GM12892 (cell line): ENCODE measurements at places on chromosomes 11 and 22.

DNA sequence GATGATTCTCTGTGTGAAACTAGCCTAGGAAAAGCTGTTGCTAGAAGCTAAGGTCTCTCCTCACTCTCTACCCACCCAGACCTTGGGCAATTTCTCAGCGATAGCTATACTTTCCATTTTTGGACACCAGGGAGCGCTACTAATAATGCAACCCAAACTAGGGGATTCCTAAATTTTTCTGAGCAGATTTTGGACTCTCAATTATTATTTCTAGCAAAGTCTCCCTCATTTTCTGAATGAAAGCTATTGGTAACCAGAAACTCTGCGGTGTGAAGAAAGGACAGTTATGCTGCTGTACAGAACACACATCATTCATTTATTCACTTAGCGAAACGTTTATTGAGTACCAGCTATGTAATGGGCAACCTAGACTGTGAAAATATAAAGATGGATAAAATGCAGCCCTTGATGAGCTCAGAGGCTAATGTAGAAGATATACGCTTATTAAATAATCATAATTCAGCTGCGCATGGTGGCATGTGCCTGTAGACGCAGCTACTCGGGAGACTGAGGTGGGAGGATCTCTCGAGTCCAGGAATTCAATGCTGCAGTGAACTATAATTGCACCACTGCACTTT, 6.1 kb upstream of the STIM1 start:
- no peak for DNase-seq

DNA sequence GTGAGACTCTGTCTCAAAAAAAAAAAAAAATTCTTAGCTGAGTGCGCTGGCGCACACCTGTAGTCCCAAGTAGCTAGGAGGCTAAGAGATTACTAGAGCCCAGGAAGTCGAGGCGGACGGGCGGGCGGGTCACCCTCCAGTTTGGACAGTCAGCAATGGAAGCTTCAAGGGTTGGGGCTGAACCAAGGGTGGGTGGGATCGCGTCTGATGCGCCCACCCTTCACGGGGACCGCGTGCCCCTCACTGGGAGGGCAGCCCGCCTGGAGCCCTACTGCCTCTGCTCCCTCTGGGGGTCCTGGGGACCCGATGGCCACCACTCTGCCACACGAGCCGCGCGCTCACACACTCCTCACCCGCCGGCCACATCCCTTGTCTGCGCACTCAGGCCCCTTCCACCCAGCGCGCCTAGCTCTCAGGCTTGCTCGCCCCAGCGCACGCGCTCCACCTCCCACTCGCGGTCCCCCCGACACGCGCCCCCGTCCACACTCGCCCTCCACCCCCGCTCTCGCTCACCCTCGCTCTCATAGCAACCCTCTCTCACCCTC, 494 bp downstream of the CHID1 start:
- peak; percentile 62 for DNase-seq

DNA sequence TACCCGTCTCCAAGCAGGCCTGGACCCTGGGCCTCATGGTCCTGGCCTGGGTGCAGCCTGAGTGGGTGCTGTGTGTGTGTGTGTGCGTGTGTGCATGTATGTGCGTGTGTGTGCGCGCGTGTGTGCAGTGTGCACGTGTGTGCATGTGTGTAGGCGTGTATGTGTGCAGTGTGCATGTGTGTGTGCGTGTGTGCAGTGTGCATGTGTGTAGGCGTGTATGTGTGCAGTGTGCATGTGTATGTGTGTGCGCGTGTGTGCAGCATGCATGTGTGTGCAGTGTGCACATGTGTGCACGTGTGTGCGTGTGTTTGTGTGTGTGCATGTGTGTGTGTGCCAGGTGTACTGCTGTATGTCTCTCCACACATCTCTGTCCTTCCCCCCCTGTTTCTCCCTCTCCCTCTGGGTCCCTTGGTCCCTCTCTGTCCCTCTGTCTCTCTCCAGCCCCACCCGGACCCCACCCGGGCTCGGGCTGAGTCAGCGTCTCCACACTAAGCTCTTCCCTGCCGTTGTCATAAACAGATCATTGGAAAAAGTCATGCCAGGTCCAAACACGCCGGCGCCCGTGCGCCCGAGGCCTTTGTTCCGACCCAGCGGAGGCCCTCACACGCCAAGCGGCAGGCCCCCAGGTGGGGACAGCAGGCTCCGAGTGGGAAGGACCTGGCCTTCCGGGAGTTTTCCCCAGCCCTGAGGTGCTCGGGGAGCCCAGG, 34.0 kb downstream of the WNT7B start:
- no peak for DNase-seq

GRCh38 chr11:117992136-117992535, 5.9 kb downstream of the IL10RA start:
- DNase-seq, result no peak

DNA sequence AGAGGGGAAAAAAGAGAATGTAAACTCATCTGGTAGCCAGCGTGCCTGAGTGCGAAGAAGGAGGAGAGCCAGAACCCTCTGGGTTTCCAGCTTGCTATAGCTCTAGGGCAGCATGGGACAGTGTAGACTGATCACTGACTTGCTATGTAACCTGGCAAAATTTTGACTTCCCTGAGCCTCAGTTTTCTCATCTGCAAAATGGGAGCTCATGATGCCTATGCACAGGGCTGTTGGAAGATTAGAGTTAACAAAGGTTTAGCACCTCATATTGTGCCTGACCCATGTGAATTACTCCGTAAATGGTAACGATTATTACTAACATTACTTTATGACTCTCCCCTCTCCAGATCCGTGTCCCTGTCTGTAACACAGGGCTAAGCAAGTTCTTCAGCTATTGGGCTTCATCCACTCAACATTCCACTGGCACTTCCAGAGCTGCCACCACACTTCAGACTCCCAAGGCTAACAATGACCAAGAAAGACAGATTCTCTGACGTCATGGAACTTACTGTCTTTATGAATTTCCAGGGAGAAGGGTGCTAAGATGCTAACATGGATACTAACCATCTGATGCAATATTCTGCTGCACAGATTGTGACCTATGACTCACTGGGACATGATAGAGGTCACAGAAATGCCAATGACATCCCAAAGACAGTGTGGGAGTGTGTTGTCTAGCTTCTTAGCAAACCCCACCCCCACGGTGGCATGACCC, 195.2 kb downstream of the TRIM29 start:
- no peak for DNase-seq

- no peak for DNase-seq
Observed at GRCh38 chr11:83054904-83055380, 16.8 kb downstream of the RAB30 start.

- DNase-seq, result no peak
Observed at GRCh38 chr11:118690553-118691304, 11.3 kb upstream of the TREH start.

DNA sequence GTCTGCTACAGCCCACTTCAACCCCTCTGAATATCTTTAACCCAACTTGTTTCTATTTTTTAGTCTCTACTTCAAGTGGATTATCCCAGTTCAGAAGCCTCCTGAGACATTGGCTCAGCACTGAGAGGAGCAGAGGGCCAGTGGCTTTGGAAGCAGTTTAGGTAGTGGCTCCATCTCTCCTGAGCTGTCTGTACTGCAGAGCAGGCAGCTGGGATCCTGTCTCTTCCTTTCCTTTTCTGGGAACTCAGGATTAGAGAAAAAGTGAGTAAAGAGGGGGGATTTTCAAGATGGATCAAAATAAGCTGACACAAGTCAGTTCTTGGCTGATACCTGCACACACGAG, 512.0 kb downstream of the OPCML start:
- no peak for DNase-seq

DNA sequence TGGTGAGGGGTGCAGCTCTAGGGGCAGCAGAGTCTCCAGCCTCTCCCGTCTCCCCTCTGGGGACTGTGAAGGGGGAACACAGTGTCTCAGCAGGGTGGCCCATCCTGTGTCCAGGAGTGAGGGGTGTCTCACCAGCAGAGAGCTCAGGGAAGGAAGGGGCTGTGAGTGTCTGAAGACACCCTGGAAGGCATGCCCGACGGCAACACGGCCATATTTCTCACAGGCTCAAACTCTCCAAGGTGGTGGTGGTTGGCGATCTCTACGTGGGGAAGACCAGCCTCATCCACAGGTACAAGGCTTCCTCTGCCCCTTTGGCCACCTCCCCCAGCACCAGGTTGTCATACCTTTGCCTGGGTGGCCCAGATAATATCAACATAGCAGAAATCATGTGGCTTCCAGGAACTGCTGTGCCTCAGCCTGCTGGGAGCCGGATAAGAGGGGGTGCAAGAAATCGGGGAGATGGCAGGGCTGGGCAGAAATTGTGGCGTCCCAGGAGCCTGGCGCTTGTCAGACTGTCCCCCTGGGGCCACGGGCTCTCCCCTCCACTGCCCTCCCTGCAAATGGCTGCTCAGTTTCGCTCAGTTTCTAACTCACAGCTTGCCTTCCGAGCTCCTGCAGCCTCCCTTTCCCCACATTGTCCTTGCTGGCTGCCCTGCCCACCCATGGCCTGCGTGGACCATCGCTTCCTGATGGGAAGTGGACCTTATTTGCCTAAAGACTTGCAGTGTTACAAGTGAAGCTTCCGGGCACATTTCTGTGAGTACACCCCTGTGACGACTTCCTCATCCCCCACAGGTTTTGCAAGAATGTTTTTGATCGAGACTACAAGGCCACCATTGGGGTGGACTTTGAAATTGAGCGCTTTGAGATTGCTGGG, 7.2 kb downstream of the RAB36 start:
- no peak for DNase-seq

DNA sequence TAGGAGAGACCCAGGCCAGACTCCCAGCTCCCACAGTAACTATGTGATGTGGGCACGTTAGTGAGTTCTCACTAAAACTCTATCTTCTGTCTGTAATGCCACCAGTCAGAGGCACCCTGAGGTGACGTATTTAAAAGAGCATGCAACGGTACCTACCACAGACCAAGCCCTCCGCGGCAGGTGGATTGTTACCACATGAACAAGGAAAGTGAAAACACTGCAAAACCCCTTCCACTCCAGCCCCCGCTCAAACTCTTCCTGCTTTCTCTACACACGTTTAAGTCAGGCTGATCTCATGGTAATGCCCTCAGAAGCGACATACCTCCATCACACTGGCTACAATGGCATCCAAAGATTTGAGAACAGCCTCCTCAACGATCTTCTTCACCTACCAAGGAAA, 36.7 kb downstream of the SERPIND1 start:
- no peak for DNase-seq
